ENCODE measurements at places on chromosomes 13 and 19.

DNA sequence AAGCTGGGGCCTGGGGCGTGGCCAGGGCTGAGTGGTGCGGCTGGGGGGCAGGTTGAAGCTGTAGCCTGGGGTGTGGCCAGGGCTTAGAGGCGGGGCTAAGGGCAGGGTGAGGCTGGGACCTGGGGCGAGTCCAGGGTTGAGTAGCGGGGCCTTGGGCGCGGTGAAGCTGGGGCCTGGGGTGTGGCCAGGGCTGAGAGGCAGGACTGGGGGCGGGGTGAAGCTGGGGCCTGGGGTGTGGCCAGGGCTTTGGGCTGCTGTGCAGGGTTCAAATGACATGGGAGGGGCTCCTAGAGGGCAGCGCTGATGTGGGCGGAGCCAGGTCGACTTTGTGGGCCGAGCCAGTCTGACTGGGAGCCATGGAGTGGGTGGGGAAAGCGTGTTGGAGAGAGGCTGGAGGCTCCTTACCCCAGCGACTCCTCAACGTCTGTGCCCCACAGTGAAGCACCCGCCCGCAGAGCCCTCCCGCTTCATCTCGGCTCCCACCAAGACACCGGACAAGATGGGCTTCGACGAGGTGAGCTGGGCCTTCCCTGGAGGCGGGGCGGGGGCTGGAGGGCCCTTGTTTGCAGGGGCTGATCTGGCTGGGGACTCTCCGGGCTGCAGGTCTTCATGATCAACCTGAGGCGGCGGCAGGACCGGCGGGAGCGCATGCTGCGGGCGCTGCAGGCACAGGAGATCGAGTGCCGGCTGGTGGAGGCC is 21.5 kb downstream of the COLGALT1 start:
- peak; percentile 74 for DNase-seq

- DNase-seq: peak; percentile 1
These were observed 73.9 kb upstream of the SLC10A2 start for GRCh38 chr13:103140001-103140671.

DNA sequence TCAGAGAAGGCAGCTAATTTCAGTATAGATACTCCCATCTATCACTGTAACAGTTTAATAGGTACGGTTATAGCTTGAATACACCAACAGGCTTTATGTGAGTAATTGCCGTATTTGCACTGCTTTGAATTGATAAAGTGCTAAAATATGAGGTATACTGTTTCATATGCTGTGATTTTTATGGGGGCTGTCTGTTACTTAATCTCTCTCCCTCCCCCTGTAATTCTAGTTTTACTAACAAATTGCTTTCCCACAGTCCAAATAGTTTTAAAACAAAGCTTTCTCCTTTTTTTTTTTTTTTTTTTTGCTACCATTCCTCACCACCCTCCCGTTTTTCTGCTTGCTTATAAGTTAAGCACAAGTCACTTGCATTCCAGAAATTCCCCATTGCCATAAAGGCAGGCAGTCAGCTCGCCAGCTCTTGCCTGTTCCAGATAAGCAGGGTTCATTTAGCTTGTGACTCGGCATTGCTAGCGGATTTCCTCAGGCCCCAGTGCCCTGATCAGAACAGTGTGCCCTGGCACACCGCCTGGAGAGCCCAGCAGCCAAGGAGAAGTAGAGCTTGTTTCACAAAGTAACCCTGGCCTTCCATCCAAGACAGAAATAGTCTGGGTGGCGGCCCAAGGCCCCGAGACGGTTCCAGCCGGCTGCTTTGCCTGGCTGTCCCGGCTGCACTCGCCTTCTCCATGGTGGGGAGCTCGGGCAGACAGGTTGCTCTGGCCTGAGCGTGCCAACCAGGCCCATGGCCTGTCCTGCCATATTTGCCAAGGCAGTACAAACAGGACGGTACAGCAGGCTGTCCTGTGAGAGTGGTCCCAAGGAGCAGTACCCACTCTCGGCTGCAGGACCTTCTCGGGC is 43.5 kb upstream of the NPAS1 start:
- peak; percentile 95 for DNase-seq

DNA sequence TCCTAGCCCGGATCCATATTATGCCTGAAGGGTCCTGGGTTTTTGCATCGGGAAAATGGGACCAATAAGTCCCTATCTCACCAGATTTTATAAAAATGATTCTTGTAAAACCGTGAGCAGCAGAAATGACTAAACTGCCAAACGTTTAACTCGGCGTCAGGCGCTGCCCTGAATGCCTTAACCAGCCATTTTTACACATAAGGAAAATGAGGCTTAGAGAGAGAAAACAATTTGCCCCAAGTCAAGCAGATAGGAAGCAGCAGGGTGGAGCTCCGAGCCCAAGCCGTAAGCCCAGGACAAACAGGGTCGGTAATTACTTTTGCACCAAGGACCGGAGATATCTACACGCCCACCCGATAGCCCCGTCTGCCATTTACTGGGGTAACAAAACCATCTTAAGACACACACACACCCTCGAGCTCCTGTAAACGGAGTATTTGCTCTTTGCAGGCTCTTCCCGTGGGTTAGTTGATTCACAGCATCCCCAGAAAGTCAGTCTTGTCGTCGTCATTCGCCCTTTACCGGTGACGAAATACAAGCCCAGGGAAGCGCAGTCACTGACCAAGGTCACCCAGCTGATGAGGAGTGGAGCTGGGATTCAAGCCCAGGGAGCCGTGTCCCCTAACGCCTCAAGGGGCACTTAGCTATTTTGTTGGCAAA is 16.0 kb upstream of the MRI1 start:
- peak; percentile 35 for DNase-seq

DNA sequence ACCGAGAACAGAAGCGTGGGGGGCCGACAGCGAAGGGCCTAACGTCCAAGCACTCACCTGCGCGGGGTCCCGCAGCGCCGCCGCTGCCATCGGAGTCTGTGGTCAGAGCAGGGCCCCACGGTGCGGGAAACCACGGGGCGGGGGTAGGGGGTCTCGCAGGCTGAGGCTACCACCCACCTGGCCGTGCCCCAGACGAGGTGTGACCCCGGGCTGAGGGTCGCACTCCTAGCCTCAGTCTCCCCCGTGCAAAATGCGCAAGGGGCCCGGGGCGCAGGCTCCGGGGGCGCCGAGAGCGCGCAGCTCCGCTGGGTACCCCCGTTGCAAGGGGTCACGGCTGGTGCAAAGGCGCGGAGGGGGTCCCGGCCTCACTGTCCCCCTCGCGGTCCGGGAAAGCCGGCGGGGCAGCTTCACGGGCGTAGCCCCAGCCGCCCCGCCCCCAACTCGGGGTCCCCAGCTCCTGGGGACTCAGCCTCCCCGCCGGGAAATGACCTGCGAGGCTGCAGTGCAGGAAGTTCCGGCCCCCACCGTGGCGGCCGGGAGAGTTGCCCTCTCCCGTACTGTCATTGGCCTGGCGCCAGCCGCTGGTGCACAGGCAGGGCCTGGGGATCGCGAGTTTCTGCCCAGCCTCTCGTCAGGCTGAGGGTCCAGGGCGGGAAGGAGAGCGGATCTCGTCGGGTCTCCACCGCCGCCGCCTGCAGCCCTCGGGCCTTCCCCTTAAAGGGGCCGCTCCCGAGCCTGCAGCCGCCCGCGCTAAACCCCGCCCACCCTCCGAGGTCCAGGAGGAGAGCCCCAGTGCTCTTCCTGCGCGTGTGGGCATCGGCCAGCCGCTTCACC is at the start of gene ZNF792:
ZNF792 (minus strand) TSS at position 657 of the 834 bp plus-strand sequence; CDS start at position 90, 567 bp downstream.
- DNase-seq: peak; percentile 43
